ENCODE measurements at places on chromosomes 12 and 14. TPM values are rescaled to one million over a fixed set of nuclear protein-coding genes. Genes with fewer than 3 reads are reported as not detected.
A peak's percentile ranks its signal among the peaks of the same experiment; 100 is the strongest.

DNA sequence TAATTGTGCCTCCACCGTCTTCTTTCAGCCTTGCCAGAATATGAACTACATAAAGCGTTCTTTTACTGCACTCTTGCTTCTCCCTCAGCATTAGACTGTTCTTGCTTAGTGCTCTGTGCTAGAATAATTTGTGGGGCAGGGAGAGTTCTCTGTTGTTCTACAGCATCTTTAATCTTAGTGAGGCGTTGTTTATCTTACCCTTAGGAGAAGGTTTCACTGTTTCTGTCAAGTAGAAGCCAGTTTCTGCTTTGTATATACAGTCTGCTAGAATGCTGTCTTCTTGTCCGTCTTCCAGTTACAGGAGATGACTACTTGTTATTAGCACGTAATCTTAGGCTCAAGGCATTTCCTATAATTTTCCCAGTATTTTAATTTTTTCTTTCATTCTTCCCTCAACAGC is 458.0 kb downstream of the FLRT2 start:
- DNase-seq, result no peak

- DNase-seq, result peak; percentile 8
Observed at GRCh38 chr12:61452076-61452475, 808.1 kb upstream of the USP15 start.

- no peak for DNase-seq
Observed at GRCh38 chr12:7058850-7059395, 1.6 kb upstream of the C1S start.

DNA sequence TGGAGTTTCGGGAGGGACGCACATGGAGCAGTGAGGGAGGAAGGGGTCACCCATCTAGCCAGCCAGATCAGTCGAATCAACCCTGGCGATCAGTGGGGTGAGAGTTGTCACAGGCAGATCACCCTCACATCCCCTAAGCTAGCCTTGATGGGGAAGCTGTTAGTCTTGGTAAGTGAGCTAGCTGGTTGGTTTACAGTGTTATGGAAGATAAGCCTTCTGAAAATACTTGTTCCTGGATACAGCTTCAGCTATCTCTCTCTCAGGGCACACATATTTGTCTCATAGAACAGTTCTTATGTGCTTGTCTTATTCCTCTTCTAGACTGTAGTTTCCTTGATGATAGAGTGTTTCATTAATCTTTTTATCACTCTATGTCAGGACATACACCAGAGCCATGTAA is 26.2 kb upstream of the MANSC4 start:
- no peak for DNase-seq

GRCh38 chr12:65754744-65755595 is 69.3 kb upstream of the HMGA2 start:
- DNase-seq, result no peak

DNA sequence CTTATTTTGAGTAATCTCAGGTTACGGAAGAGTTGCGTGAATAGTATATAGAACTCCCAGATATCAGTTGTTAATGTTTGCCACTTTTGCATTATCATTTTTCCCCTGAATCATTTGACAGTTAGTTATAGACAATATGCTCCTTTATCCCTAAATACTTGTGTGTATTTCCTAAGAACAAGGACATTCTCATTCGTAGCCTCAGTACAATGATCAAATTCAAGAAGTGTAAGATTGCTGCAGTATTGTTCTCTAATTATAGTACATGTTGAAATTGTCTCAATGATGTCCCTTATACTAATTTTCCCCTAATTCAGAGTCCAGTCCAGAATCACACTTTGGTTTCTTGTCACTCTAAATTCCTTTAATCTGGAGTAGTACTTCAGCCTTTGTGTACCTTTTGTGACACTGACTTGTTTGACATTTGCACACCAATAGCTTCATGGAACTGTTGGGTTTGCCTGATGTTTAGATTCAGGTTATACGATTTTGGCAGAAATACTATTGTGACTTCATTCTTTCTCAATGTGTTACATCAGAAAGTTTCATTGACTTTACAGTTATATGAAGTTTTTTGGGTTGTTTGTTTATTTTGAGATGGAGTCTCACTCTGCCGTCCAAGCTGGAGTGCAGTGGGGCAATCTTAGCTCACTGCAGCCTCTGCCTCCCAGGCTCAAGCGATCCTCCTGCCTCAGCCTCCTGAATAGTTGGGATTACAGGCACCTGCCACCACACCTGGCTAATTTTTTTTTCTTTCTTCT is 13.1 kb downstream of the DYNC1H1 start:
- DNase-seq, result peak; percentile 48

DNA sequence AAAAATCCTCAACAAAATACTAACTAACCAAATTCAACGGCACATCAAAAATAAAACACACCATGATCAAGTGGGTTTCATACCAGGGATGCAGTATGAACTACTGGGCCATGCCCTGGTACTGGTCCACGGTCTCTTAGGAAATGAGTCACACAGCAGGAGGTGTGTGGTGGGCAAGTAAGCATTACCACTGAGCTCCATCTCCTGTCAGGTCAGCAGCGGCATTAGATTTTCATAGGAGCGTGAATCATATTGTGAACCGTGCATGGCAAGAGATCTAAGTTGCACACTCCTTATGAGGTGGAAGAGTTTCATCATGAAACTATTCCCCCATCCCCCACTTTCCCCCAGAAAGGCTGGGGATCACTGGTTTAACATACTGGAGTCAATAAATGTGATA is 6.7 kb upstream of the LGR5 start:
- no peak for DNase-seq

- DNase-seq, result no peak
Observed at GRCh38 chr12:42216737-42217136, 21.3 kb downstream of the YAF2 start.

- DNase-seq, result no peak
Observed at GRCh38 chr14:86739761-86740160, 1209.8 kb downstream of the FLRT2 start.

DNA sequence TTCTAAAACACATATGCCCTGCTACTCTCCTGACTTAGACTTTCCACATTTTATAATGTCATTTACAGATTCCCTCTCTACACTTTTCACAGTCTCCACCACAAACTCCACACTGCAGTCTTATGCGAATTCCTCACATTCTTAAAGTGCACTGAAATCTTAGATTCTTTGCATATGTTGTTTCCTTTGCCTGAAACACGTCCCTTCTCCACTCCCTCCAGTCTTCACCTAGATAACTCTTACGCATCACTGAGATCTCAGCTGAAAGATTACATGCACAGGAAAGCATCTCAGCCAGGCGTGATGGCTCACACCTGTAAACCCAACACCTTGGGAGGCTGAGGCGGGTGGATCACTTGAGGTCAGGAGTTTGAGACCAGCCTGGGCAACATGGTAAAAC is 3.8 kb upstream of the ARHGAP9 start:
- DNase-seq, result no peak

DNA sequence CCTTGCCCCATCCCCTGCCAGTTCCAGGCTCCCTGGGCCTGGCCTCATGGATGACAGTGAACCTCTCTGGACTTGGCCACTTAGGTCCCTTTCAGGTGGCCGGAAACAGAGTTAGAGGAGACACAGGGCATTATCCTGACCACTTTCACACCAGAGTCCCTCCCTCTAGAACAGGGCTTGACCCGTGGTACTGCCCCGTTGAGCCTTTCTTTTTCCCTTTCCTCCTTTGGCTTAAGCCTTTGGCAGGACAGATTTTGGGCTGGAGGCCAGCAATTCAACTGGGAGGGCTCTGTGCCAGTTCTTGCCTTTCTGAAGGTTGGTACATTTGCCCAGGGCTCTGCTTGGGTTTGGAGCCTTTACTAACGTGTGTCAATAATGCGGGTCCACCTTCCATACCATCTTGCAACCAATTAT is 22.8 kb downstream of the TPCN1 start:
- no peak for DNase-seq

DNA sequence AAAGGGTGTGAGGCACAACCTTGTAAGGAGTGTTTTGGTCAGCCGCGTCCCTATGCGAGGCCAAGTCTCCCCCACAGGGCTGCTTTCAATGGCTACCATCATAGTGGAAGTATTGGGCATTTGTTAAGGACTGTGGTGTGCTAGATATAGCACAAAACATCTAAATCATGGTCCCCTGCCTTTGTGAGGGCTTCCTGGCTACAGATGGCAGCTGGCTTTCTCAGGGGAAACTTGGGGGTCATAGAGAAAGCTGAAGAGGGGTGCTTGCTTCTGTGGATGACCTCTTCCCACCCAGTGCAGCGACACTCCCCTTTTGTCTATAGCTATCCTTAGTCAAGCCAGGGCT is 315.8 kb downstream of the ZFP36L1 start:
- no peak for DNase-seq

Gene RTL1
- not detected for total RNA-seq

Gene PELI2
- 44.6 TPM for total RNA-seq

Gene GAS2L3
- 33.7 TPM for total RNA-seq

Gene SPX
- 310 TPM for total RNA-seq

Data from NCI-H460 (cell line).